ENCODE measurements at places on chromosomes 12 and 14.

DNA sequence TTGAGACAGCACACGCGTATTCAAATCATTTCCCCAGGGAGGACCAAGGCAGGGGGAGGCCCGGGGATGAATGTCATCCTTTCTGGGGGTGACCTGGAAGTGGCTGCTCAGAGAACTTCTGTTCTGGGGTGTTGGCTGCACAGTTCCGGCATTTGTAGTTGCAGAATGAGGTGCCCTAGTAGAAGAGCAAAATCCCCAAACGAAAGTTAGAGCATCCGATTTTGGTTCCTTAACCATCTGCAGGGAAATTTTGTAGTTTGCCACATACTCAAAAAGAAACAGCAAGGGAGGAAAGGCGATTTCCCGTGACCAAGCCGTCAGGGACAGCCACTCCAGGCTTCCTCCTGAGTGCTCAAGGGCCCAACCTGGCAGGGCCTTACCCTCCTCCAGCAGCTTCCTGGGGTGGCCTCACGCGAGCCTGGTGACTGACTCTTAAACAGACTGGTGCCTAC, 13.0 kb upstream of the TRAF3 start:
- DNase-seq = no peak

GRCh38 chr14:102540315-102541028, 30.9 kb upstream of the ANKRD9 start:
- DNase-seq = peak; percentile 86

GRCh38 chr12:111171345-111171744, 197.6 kb downstream of the PHETA1 start:
- no peak for DNase-seq

- DNase-seq = no peak
Observed at GRCh38 chr14:44970907-44971306, 8.9 kb downstream of the TOGARAM1 start.

DNA sequence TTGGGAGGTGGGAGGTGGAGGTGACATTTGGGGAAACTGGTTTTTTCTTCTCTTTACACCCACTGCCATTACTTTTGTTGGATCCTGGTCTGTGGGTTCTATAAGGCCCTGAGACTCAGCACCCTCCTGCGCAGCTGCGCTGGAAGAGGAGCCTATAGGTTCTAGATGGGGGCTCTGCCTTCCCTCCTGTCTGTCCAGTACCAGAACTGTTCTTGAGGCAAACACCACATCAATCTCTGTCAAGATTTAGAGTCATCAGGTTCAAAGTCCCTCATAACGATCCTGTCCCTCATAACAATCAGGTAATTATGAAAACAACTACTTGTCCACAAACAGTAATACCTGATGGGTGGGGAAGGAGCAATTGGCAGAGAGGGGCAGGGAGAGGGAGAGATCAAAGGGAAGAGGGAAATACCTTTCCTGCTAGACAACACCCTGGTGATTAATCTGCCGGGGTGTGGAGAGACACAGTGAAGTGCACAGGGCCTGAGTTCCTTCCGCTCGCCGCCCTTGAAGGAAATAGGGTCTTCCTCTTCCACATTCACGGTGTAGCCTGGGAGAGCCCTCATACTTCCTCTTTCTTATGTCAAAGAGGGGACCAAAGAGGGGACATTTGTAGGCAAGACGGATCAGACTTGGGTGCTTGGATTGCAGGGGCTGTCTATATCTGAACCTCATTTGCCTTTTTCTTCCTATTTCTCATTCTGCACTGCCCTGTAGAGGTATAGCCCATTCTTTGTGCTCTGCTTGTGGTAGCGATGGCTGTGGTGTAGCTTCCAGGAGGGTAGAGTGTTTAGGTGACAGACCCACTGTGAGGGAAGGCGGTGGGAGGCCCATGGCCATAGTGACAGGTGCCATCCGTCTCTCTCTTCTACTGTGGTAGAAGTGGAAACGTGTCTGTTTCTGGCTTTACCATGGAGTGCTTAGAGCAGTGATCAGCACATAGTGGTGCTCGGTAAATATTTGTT, 12.6 kb downstream of the GPRC5A start:
- no peak for DNase-seq

DNA sequence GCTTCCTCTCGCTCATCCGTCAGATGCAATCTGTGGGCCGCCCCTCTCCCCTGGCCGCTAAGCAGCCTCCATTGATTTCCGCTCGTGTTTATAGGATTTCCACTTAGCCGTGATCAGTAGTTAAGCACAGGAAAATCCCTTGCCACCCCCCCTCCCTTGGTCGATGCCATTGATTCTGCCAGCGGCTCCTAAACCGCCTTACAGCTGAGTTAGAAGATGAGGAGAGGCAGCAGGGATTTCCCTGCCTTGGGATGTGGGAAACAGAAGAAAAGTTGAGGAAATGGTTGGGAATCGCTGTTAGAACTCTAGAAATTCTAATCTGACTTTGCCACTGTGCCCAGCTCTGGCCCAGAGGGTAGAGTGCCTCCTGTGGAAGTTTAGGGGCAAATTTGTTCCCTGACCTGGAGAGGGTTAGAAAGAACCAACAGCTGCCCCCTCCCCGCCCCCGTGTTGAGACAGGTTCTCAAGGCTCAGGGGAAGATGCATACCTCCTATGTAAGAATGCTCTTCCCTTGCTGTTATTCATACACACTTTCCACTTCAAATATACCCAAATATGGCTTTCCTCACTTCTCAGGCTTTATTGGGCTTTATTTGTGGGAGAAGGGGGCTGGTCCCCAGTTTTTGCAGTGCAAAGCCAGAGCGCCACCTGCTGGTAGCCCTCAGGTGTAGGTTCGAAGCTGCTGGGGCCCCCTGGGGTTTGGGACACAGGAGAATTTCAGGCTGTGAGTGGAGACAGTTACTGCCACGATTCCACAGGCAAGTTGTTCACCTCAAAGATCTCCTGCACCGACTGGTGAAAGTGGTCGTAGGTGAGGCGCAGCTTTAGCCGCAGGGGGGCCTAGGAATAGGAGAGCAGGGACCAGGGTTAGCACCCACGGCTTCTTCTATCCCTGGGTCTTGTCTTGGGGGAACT, 3.2 kb downstream of the THTPA start:
- no peak for DNase-seq
